Activated CD4-positive, alpha-beta T cell treated with anti-CD3 and anti-CD28 coated beads for 24 hours (primary cell): ENCODE measurements at places on chromosomes 7 and 10.

GRCh38 chr10:83539528-83540308 lies 599.6 kb upstream of the GHITM start:
- no peak for DNase-seq

- DNase-seq: no peak
These were observed 457.1 kb downstream of the TYW1 start for GRCh38 chr7:67453580-67454380.

DNA sequence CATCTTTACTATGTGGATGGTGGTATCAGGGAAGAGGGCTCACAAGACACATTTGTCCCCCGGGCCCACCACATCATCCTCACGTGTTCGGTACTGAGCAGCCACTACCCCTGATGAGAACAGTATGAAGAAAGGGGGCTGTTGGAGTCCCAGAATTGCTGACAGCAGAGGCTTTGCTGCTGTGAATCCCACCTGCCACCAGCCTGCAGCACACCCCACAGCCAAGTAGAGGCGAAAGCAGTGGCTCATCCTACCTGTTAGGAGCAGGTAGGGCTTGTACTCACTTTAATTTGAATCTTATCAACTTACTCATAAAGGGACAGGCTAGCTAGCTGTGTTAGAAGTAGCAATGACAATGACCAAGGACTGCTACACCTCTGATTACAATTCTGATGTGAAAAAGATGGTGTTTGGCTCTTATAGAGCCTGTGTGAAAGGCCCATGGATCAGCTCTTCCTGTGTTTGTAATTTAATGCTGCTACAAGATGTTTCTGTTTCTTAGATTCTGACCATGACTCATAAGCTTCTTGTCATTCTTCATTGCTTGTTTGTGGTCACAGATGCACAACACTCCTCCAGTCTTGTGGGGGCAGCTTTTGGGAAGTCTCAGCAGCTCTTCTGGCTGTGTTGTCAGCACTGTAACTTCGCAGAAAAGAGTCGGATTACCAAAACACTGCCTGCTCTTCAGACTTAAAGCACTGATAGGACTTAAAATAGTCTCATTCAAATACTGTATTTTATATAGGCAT lies 9.1 kb upstream of the CSGALNACT2 start:
- DNase-seq: no peak

DNA sequence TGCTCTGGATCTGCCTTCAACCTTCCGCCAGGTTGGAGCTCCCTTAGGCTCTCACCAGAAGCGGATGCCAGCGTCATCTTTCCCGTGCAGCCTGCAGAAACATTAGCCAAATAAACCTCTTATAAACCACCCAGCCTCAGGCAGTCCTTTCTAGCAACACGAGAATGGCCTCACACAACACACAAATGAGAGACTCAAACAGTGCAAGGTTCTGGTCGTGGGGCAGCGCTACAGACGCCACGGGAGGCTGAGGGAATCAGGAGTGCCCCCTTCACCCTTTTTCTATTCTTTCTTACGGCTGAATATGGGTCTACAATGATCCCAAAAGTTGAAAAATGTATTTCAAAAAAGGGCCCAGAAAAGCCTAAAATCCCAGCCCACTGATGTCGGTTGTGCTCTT lies 96.4 kb downstream of the FOXL3 start:
- DNase-seq: no peak

DNA sequence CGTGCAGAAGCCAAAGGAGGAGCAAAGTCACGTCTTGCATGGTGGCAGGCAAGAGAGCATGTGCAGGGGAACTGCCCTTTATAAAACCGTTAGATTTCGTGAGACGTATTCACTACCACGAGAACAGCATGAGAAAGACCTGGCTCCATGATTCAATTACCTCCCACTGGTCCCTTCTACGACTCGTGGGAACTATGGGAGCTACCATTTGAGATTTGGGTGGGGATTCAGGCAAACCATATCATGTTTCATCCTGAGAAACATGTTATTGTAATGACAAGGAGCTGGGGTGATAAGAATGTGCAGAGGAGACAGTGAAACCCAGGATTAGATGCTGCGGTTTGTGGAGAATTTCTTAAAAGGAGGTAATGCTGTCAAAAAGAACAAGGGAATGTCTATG lies 34.0 kb downstream of the THNSL1 start:
- DNase-seq: no peak

DNA sequence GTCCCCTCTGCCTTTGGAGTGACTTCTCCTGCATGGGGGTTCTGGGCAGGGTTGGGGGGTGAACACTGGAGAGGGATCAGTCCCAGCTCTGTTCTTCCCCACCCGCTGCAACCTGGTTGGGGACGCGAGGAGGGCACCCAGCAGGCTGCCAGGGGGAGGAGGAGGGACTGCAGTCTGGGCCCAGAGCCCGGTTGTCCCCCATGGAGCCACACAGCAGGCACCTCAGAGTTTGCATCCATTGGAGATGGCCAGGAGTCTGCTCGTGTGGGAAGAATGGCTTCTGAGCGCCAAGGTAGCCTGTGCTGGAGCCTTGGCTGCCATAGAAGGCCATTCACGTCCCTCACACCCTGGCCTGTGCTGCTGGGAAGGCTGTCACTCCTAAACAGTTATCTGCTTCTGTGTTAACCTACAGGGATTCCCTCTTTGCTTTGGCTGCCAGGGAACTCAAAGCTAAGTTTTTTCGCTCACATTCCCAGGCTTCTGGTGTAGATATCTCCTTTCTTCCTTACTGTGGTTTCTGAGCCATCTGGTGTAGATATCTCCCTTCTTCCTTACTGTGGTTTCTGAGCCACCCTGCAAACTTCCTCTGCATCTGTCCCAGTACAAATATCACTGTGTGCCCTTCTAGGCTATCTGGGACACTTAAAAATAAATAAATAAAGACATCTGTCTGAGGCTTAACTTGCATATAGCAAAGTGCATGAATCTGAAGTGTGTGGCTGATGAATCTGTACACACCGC lies 133.7 kb downstream of the LHPP start:
- DNase-seq: no peak
